ENCODE measurements at places on chromosomes 1 and 21.

DNA sequence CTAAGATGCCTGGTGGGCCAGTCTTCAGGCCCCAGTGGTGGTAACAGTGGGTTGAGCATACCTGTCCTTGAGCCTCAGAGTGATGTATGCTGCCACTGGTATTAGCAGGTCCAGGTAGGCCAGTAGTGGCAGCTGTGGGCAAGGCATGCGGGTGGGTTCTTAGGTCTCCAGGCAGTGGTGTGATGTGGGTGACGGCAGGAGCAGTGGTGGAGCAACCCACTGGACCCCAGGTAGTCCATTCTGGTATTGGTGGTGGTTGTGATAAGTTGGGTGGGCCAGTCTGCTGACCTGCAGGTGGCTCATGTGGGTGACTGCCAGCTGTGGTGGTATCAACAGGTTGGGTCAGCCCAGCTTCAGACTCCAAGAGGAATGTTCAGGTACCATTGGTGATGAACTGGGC is 165.0 kb upstream of the GORAB start:
- no peak for DNase-seq

GRCh38 chr1:10651793-10652192 is 144.7 kb downstream of the CASZ1 start:
- DNase-seq, result no peak

- DNase-seq, result no peak
Measured at GRCh38 chr1:169103002-169103401, 3.5 kb upstream of the ATP1B1 start.

GRCh38 chr1:228781161-228781808 is 46.0 kb downstream of the RHOU start:
- no peak for DNase-seq

DNA sequence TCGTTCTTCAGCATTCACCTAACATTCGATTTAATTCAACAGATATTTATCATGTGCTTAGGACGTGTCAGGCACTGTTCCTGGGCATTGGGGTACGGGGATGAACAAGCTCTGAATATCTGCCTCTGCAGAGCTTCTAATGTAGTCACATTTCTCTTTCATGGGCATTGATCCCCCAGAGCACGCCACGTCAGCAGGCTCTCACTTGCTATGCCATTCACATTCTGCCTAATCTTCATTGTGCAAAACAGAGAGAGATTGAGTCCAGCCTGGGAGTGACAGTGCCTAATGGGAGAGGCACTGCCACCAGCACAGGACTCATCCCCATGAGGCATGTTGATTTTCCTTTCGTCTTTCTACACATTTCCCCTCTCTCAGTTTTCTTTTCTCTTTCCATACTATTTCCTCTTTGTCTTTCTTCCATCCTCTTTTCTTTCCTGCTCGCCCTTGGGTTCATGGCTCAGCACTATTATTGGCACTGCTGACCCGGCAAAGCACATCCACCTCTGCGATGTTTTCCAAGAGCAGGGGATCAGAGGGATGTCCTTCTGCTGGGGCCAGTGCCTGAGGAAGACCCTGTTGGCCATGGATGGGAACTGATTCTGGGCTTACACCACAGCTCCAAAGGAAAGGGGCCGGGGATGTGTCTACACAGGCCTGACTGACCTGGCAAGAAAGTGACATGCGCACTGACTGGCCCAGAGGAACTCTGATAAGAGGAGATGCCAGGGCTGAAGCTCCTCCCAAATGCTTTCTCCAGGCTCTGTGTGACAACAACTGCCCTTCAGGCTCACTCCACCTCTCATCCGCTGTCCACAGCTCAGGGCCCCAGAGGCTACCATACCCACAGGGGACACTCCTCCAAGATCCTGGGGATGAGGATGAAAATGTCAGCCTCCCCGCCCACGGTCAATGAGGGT is 195.9 kb downstream of the TOMM20 start:
- DNase-seq, result peak; percentile 33

DNA sequence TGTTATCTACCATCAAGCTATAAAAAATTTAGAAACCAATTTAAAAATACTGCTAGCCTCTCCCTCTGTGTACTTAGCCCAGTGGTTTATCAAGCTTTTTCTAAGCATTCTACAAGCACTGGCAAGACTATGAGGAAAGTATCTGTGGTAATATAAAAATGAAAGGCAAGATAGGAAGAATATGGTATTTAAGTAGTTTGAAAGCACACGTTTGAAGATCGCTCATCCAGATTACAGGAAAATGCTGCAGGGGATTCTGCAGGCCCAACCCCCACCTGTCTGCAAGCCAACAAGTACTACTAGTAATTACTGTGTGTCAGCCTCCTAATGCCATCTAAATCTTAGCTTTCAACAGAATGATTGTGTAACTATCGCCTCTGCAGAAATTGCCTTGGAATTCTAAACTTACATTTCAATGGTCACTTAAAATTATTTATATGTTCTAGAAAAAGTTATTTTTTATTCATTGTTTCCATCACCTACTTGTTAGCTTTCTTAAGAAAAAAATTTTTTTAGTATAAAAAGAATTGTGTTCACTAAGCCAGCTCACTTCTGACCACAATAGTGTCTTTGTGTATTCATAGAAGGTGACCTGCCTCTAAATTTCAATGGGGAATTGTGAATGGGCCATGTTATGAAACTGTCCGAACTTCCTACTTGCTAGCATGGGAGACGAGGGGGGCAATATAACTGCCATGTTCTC is 8.5 kb downstream of the ERRFI1 start:
- DNase-seq, result no peak

GRCh38 chr1:220003610-220004299 is 42.5 kb downstream of the EPRS1 start:
- DNase-seq, result no peak

- DNase-seq, result no peak
Measured at GRCh38 chr21:20207335-20207734, 790.9 kb upstream of the NCAM2 start.

GRCh38 chr1:9871021-9871420 is 39.0 kb downstream of the CTNNBIP1 start:
- no peak for DNase-seq

GRCh38 chr21:31335957-31336738 is 7.9 kb downstream of the TIAM1 start:
- no peak for DNase-seq

DNA sequence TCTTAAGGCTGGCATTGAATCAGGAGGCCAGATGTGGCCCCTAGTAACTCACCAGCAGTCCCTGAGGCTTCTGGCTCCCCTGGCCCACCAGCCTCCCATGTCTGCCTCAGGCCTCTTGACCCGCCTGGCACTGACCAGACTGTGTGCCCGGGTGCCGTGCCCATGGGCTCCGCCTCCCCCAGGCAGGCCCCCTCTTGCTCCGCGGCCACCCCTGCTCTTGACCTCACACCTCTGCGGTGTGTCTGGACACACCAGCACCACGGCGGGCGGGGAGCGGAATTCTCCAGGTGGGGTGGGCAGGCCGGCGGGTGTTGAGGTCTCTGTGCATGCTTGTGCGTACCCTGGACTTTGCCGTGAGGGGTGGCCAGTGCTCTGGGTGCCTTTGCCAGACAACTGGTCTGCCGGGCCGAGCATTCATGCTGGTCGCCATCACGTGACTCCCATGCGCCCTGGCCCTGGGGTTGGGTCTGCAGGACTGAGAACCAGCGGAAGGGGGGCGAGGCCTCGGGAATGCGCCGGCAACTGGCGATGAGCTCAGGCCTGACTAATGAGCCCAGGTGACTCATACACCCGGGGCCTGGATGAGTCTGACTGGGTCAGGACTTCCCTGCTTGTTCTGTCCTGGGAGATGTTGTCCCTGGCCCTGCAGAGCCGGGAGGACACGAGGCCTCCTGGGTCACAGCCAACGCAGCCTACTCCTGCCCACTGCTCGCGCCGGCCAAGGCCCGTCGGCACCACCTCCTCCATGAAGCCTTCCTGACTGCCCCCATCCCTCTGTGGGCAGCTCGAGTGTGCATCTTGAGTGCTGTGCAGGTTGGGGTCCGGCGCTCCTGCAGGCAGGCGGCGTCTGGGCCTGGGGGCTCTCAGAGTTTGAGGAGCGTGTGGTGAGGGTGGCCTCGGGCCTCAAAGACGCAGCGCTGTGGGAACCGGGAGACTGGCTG is 22.6 kb downstream of the COL18A1 start:
- no peak for DNase-seq

- DNase-seq, result no peak
Measured at GRCh38 chr21:17709266-17709611, 96.5 kb upstream of the BTG3 start.

GRCh38 chr1:92759361-92759760 is 25.5 kb downstream of the EVI5 start:
- DNase-seq, result no peak

GRCh38 chr1:42324398-42325013 is 10.5 kb downstream of the FOXJ3 start:
- DNase-seq, result no peak

- no peak for DNase-seq
Measured at GRCh38 chr1:22808676-22809483, 98.2 kb downstream of the EPHB2 start.

DNA sequence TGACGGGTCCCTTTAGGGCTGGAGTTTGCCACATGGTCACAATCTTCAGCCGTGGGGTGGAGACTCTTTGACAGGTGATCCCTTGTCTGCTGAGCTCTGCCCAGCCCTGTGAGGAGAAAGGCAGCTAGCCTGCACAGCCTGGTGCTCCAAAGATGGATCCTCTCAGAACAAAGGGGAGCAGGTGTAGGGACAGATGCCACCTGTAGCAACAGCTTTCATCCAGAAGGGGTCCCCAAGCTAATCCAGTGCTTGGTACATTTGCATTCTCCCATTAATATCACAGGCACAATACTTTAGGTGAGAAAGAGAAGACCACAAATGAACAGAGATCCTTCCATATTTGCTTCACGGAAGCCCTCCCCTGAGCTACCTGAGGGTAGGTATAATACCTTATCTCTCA is 93.2 kb downstream of the CCDC185 start:
- DNase-seq, result no peak

DNA sequence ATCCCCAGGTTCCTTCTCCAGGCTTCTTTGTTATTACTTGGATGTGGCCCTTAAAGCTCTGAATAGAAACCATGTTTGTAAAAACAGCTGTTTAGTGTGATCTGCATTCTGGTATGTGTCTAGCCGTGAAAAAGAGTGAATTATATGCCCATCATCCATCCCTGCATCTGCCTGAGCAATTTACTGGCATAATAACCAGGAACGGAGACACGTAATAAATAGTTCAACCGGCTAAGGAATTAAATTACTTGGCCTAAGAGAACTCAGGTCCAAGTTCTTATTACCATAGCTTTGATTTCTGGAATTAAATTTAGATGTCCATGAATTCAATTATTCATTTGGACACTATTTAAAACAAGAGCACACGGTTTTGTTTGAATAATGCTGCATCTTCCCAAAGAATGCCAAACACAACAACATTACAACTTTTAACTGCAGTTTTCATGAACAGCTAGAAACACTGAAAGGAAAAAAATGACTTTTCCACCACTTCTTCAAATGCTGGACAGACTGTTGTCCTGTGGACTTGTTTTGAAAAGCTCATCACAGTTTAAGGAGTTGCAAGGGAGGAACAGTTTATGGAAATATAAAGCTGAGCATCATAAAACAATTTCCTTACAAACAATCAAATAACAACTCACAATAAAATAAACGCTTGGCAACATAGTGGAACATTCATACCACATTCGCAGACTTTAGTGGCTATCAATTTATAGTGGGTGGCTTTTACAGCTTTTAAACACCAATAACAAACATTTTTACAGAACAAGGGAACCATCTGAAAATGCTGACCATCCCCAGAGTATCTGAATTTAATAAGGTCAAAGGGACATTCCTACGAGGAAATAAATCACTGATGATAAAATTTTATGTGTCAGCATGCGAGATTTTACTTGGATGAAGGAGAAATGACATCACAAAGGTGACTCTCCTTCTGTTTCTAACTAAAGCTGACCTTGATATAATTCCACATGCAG is 144.7 kb downstream of the APP start:
- no peak for DNase-seq

DNA sequence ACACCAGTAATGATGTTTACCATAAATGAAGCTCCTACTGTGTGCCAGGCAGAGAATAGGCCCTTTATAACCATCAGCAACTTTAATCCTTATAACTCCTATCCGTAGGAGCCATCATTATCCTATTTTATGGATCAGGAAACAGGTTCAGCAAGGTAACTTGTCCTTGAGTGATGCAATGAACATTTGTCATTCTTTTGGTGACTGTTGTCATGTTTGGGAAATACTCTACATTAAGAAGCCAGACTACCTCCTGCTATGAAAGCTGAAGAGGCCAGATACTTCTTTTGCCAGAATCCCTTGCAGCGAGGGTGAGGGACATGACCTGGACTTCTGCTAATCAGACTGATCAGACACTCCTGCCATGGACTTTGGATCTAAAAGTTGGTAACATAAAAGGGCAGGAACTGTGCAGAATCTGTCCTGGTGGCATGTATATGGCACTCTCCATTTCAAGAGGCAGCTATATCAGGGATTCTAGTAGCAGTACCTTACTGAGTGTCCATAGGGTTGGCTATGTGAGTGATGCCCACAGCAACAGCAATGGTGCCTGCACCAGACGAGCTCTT is 33.1 kb upstream of the SRRM1 start:
- no peak for DNase-seq

DNA sequence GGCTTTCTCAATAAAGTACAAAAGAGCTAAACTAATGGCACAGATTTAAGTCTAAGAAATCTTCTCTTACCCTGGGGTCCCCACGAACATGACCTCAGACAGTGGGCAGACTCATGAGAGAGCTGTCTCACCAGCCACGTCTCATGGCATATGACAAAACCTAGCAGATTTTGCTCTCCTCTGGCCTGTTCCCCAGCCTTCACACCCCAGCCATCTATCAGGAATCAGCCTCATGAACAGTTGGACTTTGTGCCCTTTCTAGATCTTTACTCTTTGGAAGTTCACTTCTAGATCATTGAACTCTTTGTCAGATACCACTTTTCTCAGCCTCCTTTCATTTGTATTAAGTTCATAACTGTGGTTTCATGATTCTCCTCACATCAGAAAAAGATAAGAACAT is 14.2 kb upstream of the HSD3B1 start:
- DNase-seq, result no peak

GRCh38 chr21:39851002-39851618 is 16.1 kb upstream of the PCP4 start:
- DNase-seq, result no peak

DNA sequence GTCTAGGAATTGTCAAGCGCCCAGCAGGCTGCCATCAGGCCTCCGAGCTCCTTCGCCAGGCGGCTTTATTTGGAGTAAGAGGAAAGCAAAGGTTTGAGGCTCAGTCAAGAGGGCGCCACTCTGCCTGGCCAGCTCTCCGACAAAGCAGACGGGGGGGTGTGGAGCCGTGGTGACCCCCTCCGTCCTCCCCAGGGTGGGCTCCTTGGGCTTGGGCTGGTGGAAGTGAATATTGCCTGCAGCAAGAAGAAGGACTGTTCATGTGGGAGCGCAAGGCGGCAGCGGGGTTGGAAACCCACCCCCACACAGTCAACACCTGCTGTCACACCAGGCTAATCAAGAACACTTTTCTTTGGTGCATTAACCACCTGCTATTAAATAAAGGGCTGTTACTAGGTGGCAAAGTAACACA is 14.6 kb downstream of the EPHX1 start:
- DNase-seq, result no peak

DNA sequence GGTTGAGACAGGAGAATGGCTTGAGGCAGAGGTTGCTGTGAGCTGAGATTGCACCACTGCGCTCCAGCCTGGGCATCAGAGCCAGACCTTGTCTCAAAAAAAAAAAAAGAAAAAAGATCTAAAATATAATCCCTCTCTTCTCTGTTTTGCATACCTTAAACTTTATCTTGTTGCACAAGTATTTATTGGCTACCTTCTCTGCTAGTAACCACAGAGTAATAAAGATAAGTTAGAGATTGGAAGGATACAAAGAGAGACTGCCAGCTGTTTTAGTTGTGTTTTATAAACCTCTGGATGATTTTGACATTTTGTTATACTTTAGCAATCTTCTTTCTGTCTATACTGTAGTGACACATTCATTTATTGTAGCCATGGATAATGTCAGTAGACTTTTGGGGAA is 27.7 kb downstream of the AGO3 start:
- DNase-seq, result no peak

Data from CD4-positive, alpha-beta T cell treated with Interleukin-1 beta for 1 hour (primary cell).